ENCODE measurements at places on chromosomes 2 and 18.

- no peak for DNase-seq
Measured at GRCh38 chr2:2947406-2947805, 430.2 kb downstream of the EIPR1 start.

DNA sequence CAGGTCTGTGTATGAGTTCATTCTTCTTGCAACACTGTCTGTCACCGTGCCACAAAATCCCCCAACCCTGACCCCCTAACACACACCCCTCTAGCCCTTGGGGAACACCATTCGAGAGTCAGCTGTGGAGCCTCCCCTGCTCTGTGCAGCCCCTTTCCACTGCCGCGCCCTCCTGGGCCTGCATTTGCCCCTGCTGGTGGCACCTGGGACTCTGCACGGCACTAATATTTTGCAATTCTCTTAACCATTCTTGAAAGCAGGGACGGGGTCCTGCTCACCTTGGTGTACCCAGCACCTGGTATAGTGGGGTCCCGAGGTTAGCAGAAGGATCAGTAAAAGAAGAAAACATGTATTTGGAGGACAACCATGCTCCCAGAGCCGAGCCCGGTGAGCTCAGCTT is 124.0 kb downstream of the HDAC4 start:
- DNase-seq, result no peak

GRCh38 chr18:35637227-35637626 is 55.7 kb downstream of the GALNT1 start:
- no peak for DNase-seq

DNA sequence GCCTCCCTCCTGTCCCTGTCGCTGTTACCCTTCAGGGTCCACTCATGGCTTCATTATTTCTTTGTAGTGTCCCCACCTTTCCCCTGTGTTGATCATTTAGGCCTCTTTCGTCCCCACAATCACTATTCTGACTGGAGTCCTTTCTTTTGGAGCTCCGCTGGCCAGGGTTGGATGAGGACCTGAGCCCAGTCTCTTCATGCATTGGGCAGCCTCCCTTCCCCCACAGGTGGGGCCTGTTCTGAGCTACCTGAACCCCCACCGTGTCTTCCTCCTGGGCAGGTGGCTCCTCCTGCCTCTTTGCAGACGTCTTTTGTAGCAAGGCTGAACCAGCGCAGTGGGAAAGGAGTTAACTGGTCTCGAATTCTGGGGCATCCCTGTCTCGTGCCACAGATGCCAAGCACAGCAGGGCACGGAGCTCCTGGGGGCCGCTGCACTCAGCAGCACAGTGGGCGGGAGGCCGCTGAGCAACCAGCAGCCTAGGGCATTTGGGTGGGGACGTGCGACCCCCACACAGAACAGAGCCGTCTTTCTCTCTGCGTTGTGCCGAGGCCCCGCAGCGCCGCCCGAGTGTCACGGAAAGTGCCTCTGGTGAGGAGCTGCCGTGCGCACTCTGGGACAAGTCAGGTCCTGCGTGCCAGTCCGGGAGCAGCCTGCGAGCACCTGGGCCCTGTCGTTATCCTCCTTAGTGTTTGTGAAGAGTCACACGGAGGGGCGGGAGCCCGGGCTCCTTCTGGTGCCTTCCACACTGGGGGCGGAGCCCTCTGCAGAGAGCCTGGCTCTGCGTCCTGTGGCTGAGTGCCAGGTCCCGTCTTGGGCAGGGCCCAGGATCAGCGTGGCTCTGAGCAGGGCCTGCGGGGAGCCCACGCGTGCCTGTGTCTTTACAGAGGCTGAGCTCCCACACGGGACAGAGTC is 130.1 kb downstream of the NFATC1 start:
- DNase-seq, result no peak

DNA sequence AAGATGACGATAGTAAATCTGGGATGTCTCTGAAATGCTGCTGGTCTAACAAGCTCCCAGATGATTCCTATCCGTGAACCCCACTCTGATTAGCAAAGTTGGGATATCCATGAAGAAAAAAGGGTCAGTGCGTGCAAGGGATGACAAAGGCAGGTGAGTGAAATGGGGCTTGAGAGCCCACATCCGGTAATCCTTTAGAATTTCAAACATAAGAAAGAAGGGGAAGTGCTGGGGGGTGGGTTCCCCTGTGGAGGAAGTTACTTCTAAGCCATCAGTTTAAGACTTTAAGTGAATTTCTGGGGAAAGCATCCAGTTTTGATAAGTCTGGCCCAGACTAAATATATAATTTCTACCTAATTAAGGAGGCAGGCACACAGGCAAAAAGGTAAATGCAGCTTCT is 209.5 kb downstream of the DPP10 start:
- DNase-seq, result no peak

GRCh38 chr2:25372405-25373268 is 30.9 kb upstream of the DNMT3A start:
- no peak for DNase-seq

DNA sequence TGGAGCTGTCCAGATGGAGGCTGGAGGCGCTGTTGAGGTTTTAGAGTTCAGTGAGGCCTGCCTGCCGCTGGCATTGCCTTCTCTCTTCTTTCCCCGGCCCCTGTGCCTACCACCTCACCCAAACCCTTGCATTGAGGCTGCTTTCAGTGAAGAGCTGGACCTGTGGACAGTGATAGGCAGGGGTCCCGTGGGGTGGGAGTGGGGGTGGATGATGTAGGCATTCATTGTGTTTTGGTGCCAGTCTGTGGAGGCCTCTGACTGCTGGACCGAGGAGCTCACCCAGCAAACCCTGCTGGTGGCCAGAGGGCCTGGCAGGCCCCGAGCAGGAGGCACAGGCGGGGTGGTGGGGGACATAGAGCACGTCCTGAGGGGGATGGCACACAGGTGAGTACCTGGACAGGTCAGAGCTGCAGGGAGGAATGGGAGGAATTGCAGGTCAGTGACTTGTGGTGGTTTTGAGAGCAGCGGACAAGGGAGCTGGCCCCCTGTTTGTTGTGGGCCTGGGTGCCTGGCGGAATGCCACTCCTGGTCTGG is 35.6 kb downstream of the NGEF start:
- no peak for DNase-seq

DNA sequence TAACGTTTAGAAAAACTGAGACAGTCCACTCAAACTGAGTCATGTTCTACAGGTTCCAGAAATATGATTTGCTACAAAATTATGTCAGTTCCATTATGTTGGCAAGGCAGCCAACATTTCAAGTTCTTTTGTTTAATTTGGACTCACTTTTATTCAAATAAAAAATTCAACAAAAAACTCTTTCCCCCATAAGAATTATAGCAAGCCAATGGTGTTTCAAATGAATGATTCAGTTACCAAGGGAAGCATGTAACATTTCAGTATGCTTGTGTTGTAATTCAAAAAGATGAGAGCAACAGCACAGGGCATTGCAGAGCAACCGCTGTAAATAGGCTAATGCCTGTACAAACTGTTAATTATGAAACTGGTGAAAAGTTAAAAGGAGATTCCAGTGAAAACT is 140.8 kb downstream of the FIGN start:
- no peak for DNase-seq

DNA sequence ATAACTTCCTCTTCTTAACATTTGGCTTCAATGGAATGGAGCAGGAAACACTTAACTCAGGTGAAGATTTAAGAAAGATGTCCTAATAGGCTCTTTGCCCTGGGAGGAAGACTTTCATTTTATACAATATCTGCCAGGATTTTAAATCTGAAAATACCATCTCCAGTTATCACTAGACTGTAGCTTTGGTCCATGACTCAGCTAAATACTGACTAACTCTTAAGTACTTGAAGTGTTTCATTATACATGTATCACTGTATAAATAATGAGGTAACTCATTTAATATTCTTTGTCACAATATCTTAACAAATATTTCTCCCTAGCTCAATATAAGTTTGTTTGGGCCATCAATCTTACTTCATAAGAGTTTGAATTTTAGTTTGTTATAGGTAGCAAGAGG is 34.7 kb downstream of the RBKS start:
- DNase-seq, result no peak

DNA sequence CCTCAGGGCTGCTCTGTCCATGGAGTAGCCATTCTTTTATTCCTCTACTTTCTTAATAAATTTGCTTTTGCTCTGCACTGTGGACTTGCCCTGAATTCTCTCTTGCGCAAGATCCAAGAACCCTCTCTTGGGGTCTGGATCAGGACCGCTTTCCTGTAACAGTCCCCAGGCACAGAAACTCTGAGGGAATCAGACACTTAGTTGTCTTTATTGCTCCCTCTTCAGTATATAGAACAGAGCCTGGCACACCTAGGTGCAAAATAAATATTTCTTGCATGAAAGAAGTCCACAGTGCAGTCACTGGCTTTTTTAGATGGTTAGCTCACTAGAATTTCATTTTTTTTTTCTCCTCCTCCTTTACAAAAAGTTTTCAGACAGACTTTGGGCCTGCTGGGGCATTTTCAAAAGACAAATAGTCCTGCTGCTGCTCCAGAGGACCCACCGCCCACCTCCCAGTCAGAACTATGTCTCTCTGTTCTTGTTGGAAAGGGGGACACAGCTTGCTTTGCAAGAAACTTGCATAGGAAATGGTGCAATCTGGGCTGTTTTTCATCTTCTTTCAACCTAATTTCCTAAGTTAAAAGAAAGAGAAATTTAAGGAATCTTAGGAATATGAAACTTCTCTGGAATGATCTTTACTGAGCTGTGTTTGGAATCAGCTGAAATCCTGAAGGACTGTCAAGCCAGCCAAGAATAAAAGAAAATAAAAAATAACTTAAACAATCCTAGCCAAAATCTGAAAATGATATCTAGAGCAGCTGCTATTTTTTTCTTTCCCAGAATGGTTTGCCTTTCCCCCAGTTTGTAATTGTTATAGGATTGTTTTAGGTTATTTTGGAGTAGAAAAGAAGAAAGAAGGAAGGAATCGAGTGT is 31.7 kb upstream of the MAP4K3 start:
- no peak for DNase-seq

All from left lung (tissue), 14 donors.